Hematopoietic multipotent progenitor cell (in vitro differentiated cells): ENCODE measurements at places on chromosomes 11 and 22. TPM values are rescaled to one million over a fixed set of nuclear protein-coding genes. Genes with fewer than 3 reads are reported as not detected.

GRCh38 chr11:27242591-27242990 lies 120.4 kb downstream of the CCDC34 start:
- no peak for DNase-seq

DNA sequence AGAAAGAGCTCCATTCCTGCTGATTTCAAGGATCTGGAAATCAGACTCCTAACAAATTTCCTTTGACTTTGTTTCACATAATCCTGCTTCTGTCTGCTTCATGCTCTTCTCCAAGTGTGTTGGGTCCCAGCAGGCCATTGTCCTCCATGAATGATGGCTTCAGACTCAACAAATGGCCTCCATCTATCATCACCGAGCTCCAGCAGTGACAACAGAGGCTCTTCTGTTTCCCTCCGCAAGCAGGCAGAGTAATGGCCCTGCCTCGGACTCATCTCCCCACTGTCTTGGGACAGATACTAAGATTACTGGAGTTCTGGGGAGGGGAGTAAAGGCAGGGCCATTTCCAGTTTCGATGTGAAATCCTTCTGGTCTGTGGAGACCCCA lies 127.3 kb downstream of the TENM4 start:
- DNase-seq, result no peak

DNA sequence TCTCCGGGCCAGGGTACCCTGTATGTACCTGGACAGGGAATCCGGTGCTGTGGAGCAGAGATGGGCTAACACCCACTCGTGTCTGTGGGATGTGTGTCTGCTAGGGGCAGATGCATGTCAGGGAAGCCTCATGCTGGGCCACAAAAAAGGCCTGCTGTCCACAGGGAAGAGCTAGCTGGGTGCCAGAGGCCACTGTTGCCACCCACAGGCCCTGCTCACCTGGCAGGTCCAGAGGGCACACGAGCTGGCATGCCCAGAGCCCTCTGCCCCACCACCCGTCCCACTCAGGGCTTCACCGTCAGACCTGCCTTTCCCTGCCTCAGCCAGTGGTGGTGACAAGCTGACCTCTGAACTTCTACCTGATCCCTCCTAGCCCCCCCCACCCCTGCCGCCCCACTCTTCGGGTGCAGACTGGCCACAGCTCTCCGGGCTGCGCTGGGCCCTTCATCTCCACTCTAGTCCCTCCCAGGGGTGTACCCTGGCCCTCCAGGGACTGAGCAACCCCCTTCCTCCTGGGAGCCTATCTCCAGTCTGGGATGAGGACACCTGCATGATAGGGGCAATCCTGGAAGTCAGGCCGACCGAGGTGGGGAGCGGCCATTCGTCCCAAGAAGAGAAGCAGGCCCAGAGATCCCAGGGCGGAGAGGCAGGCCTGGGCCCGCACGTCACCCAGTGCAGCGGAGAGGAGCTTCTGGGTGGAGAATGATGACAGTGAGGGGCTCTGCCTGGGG lies 1.4 kb downstream of the SLC25A22 start:
- no peak for DNase-seq

The TRIM29 gene
- total RNA-seq, result under 0.01 TPM

- DNase-seq, result no peak
Observed at GRCh38 chr22:43213051-43213450, 26.1 kb upstream of the TTLL12 start.

The OPCML gene
- not detected for total RNA-seq

GRCh38 chr11:10938650-10939387 lies 81.0 kb upstream of the ZBED5 start:
- DNase-seq, result no peak

GRCh38 chr11:111153194-111153593 lies 92.3 kb upstream of the POU2AF2 start:
- no peak for DNase-seq

- no peak for DNase-seq
Observed at GRCh38 chr11:27973851-27974536, 134.0 kb downstream of the KIF18A start.

The GRIK4 gene
- total RNA-seq, result not detected
